ENCODE measurements at places on chromosomes 5 and 9.

DNA sequence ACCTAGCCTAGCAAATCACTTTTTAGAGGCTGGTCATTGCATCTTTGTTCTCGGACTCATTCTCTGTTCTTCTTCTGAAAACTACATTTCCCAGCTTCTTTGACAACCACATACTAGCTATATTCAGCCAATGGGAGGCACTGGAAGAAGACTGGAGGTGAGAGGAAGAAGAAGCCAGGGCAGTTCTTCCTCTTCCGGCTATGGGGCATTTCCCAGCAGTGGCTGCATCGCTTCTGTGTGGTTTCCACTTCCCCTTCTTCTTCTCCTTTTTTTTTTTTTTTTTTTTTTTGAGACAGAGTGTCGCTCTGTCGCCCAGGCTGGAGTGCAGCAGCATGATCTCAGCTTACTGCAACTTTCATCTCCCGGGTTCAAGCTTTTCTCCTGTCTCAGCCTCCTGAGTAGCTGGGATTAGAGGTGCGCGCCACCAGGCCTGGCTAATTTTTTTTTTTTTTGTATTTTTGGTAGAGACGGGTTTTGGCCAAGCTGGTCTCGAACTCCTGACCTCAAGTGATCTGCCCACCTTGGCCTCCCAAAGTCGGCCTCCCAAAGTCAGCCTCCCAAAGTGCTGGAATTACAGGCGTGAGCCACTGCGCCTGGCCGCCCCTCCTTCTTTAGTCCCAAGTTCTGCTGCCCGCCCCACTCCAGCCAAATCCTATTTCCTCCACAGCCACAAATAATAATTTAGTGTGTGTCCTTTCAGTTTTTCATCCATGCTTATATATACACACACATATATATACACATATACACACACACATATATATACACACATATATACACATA is 6.9 kb upstream of the UBAP1 start:
- DNase-seq = peak; percentile 25

DNA sequence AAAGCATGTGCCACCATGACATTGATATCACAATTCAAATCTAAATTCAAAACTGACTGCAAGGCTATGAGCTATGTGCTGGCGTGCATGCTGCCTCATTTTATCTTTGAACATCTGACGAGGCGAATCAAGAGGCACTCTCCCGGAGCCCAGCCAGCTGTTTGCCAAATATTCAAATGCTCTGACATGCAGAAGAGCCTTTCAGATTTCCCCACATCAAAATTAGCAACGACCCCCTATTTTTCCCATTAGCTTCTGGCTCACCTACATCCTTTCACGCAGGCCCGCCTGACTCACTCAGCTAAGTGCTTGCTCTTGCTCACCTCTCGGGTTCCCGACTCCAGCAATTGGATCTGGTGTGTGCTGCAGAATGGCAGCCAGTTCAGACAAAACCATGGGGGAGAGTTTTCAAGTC is 159.0 kb downstream of the NR2F1-AS1 start:
- DNase-seq = no peak

DNA sequence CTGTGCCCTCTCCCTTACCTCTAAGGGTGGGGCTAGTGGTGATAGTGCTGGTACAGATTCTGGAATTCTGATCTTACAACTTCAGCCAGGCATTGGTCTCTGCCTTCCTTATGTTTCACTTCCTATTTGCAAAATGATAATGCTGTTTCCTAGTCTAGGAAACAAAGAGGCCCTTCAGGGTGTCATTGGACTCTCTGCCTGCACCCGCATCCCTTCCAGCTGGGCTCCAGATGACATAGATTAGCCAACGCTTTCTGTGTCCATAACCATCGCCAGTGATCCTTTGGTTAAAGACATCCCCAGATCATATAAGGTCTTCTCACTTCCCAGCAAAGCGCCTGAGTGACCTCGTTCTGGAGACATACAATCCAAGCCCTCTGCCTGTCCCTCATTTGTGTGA is 180.7 kb downstream of the ERCC6L2 start:
- no peak for DNase-seq

DNA sequence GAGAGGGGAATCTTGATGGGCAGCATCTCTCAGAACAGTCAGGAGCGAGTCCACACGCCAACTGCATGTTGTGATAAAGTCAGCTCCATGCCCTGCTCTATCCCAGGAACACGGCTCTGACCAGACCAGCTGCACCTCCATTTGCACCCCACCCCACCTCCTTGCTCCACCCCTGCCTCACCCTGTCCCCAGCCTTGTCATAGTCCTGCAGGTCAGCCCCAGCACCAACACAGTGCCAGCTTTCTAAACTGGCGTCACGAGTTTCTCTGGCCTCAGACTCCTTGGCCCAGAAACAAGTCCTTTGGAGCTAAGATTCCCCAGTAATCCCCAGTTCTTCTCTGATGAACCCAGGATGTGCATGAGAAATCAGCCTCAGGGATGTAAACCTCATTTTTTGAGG is 23.5 kb downstream of the GGTA1 start:
- DNase-seq = no peak

DNA sequence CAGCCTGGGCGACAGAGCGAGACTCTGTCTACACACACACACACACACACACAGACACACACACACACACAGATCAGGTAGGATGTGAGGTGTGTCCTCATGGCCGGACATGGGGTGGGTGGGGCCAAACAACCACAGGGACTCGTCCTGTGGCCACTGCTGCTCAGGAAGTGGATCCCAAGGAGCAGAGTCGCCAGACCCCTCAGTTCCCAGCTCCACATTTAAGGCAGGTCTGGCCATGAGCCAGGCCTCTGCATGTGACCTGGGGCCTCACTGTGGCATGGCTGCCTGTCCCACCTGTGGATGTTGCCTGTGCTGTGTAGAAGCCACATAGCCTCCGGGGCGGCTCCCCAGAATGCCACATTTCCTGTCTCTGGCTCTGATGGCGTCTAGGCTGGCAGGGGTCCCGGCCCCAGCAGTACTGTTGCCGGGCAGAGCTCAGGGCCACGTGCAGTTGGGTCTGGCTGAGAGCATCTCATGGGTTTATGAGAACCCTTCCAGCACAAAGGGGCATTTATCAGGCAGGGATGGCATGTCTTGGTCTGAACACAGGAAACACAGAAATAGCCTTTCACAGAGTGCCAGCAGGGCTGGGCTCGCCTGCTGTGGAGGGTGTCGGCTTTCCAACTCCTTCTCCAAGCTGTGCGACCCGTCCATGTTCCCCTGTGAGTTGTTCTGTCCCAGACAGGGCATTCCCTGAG is 9.9 kb upstream of the NINJ1 start:
- peak; percentile 86 for DNase-seq

DNA sequence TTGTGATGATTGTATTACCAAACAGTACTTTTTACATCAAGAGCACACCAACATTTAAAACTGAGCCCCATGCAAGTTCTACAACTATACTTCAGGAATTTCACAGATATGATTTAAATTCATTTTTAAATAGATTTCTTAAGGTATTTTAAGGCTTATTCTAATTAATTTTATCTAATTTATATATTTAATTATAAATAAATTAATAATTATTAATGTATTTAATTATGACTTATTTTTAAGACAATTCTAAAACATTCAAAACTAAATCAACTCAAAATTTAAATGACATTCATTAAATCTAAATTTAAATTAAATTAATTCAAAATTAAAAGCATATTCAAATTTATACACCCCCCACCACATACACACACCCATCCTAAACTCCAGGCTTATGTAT is 299.2 kb downstream of the NFIB start:
- no peak for DNase-seq
